ENCODE measurements at places on chromosomes 7 and 10. TPM values are rescaled to one million over a fixed set of nuclear protein-coding genes. Genes with fewer than 3 reads are reported as not detected.

SLC16A9 gene
- total RNA-seq, result not detected

NEUROG3 gene
- total RNA-seq, result not detected

CHST15 gene
- 23.9 TPM for total RNA-seq

MAT1A gene
- total RNA-seq, result not detected

ATXN7L1 gene
- total RNA-seq, result 7.1 TPM

ADGRA1 gene
- not detected for total RNA-seq

Measured in mononuclear cell (primary cell).